Stimulated activated CD8-positive, alpha-beta memory T cell treated with anti-CD3 and anti-CD28 coated beads, Interleukin-7, amount 100 ng/mL, for 24 hours (primary cell): ENCODE measurements at places on chromosomes 1 and 21.

GRCh38 chr1:30232288-30232899, 491.0 kb downstream of the MATN1 start:
- DNase-seq, result no peak

GRCh38 chr21:44954281-44954771, 14.5 kb downstream of the SLX9 start:
- no peak for DNase-seq

DNA sequence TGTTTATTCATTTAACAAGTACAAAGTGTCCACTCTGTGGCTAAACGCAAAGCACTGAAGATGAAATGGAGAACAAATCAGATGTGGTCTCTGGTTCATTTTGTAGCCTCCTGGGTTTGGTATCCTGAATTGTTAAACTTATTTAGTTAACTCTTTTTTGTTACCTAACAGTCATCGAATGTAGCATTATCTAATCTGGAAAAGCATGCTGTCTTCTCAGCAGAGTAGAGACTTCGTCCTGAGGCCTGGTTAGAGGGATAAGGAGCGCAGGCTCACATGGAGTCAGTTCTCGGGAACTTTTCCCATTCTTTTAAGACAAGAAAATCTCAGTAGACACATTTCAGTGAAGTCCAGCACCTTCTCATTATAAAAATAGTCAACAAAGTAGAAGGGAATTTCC, 33.1 kb upstream of the SH3D21 start:
- no peak for DNase-seq

- no peak for DNase-seq
These were observed 45.4 kb downstream of the YARS1 start for GRCh38 chr1:32771561-32772280.

GRCh38 chr1:236673289-236673919, 12.9 kb upstream of the ACTN2 start:
- no peak for DNase-seq

GRCh38 chr1:36583980-36584782, 101.5 kb upstream of the CSF3R start:
- DNase-seq, result no peak

DNA sequence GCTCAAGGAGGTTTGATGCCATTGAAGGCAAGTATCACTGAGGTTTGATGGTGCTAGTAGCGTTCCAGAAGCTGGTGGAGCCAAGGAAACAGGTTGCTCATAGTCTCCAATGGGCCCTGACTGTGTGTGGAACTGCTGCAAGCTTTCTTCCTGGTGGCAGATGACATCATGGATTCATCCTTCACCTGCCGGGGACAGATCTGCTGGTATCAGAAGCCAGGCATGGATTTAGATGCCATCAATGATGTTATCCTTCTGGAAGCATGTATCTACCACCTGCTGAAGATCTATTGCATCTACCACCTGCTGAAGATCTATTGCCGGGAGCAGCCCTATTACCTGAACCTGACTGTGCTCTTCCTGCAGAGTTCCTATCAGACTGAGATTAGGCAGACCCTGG, 734.4 kb downstream of the PLA2G4A start:
- DNase-seq, result no peak

GRCh38 chr1:6097824-6098223, 52.1 kb downstream of the KCNAB2 start:
- DNase-seq, result no peak

- DNase-seq, result no peak
These were observed 52.5 kb downstream of the NFASC start for GRCh38 chr1:204923201-204923600.

GRCh38 chr1:165501970-165502348, 41.8 kb upstream of the LRRC52 start:
- no peak for DNase-seq

DNA sequence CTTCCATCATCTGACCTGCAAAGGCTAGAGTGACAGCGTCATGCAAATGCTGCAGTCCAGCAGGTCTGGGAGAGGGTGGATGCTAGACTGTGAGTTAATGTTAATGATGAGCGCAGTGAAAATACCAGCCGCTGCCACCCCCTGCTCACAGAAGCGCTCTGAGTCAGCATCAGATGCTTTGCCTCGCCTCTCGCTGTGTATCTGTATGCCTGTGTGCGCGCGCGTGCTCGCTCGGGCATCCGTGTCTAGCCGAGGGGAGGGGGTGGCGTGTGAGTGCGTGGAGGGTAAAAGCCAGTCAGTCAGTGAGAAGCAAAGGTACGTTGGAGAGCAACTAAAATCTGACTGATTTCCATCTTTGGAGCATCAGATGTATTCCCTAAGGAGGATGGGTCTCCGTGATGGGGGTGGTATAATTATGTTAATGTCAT, 858.7 kb downstream of the USP25 start:
- no peak for DNase-seq

GRCh38 chr1:181554465-181554864, 71.1 kb downstream of the CACNA1E start:
- DNase-seq, result no peak

- no peak for DNase-seq
These were observed 12.9 kb downstream of the PIGM start for GRCh38 chr1:160018900-160019299.

- DNase-seq, result no peak
These were observed 210.7 kb upstream of the PTBP2 start for GRCh38 chr1:96510911-96511310.

- no peak for DNase-seq
These were observed 75.0 kb upstream of the ACTRT2 start for GRCh38 chr1:2946291-2946690.

GRCh38 chr1:20681999-20682398, 20.8 kb upstream of the DDOST start:
- DNase-seq, result no peak

GRCh38 chr1:15028616-15029015, 124.9 kb upstream of the TMEM51 start:
- DNase-seq, result no peak

DNA sequence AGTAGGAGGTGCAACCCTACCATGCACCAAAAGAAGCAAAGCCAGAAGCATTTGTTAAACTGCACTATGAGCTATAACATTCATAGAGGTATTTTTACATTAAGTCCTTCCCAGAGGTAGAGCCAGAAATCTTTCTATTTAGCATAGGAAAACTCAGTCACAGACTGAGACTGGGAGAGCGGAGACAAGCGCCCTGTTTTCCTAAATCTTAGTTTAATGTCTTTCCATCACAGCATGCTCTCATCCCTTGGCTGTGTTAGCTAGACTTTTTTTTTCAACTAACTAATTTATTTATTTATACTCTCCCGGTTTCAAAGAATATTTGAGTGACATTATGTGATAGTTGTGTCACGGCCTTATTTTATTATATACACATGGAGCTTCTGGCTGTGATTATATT, 304.1 kb downstream of the LMX1A start:
- no peak for DNase-seq

DNA sequence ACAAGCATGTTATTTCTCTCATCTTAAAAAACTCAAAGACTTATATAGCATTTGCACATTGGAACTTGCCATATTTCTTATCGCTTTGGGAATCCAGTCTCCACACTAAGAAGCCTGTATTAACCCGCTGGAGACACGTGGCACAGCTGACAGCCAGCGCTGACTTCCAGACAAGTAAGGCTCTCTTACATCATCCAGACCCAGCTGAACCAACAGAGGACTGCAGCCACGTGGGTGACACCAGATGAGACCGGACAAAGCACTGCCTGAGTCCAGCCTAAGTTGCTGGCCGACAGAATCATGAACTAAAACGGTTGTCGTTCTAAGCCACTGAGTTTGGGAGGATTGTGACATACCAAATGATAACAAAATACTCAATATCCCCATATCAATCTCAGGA, 6.3 kb upstream of the CD247 start:
- DNase-seq, result no peak

DNA sequence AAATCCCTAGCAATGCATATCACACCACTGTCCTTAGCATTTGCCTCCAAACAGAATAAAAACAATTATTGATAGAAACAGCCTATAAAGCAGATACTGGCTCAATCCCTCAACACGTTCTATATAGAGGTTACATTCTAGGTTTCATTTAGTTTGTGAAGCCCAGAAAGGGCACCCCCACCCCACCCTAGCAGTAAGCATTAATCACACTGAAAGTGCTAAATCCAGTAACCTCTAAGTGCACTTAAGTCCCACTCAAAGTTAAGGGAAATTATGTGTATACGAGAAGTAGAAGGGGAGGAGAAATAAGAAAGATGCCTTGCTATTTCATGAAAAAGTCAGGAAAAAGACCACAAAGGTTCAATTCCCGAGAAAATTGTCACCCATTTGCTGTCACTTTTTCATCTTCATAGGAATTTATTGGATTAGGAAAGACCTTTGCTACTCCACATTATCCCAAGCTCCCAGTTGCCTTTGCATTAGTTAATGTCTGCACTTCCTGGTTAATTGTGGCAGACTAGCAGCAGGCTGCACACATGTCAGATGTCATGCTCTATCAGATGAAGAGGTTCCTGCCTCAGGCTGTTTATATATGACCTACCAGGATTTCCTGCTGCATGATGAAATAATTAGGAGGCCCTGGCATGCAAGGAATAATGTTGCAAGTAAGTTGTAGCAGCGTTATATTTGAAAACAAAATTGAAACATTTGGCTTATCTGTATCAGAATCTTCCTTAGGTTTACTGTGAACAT, 54.5 kb upstream of the LHX8 start:
- no peak for DNase-seq
